Heart left ventricle (tissue), 16 donors: ENCODE measurements at places on chromosomes 16 and 17. TPM values are rescaled to one million over a fixed set of nuclear protein-coding genes. Genes with fewer than 3 reads are reported as not detected.

Gene THAP11
- polyA plus RNA-seq, result 10.6 TPM

Gene C16orf86
- polyA plus RNA-seq, result 2.1 TPM

Gene ADGRG1
- 23.3 TPM for polyA plus RNA-seq

Gene KRTAP4-5
- not detected for polyA plus RNA-seq

Gene STAT3
- 152 TPM for polyA plus RNA-seq

Gene KRT26
- not detected for polyA plus RNA-seq

Gene KRT40
- polyA plus RNA-seq, result not detected

Gene ABCC12
- polyA plus RNA-seq, result not detected

DNA sequence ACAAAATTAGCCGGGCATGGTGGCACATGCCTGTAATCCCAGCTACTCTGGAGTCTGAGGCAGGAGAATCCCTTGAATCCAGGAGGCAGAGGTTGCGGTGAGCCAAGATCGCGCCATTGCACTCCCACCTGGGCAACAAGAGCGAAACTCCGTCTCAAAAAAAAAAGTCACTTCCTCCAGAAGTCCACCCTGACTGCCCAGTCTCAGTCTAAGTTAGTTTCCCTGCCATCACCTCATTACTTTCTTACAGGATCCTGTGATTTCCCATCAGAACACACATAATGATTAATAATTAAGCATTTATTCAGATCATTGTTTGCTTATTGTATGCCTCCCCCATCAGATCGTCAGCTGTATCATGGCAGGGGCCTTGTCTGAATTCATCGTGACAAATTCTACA, 31.6 kb downstream of the ABCC3 start:
- no peak overlapping the region for H3K27ac ChIP-seq
- no peaks in the 10 kb centered on the region for H3K27me3 ChIP-seq
- no peak for DNase-seq
- no peaks in the 10 kb centered on the region for H3K36me3 ChIP-seq
- no peak overlapping the region for H3K4me3 ChIP-seq

GRCh38 chr17:67680445-67681224, 37.1 kb upstream of the NOL11 start:
- DNase-seq, result no peak
- no peaks in the 10 kb centered on the region for H3K27me3 ChIP-seq
- no peak overlapping the region for H3K27ac ChIP-seq
- peaks cover 5% of the 10 kb centered on the region for H3K4me1 ChIP-seq

DNA sequence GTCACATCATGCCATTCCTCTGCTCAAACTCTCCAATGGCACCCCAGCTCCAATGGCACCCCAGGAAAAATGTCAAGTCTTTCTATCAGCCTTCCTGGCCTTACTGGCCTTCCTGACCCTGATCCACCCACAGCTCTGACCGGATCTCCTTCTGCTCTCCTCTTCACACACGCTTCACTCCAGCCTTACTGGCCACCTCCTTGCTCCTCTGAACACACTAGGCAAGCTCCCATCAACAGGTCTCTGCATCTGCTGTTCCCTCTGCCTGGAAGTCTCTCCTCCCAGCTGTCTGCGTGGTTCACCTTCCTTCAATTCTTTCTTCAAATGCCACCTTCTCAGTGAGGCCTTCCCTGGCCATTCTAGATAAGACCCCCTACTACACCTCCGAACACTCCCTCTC, 43.4 kb downstream of the MYO1D start:
- no peak overlapping the region for H3K4me3 ChIP-seq
- no peak for DNase-seq
- no peak overlapping the region for H3K27ac ChIP-seq
- peaks cover 7% of the 10 kb centered on the region for H3K4me1 ChIP-seq

GRCh38 chr16:84700446-84701300, 873 bp downstream of the USP10 start:
- H3K27ac ChIP-seq, result peak overlapping the region; percentile 79
- no peaks in the 10 kb centered on the region for H3K36me3 ChIP-seq
- no peaks in the 10 kb centered on the region for H3K27me3 ChIP-seq
- H3K4me3 ChIP-seq, result peak overlapping the region; percentile 99
- no peak for DNase-seq

DNA sequence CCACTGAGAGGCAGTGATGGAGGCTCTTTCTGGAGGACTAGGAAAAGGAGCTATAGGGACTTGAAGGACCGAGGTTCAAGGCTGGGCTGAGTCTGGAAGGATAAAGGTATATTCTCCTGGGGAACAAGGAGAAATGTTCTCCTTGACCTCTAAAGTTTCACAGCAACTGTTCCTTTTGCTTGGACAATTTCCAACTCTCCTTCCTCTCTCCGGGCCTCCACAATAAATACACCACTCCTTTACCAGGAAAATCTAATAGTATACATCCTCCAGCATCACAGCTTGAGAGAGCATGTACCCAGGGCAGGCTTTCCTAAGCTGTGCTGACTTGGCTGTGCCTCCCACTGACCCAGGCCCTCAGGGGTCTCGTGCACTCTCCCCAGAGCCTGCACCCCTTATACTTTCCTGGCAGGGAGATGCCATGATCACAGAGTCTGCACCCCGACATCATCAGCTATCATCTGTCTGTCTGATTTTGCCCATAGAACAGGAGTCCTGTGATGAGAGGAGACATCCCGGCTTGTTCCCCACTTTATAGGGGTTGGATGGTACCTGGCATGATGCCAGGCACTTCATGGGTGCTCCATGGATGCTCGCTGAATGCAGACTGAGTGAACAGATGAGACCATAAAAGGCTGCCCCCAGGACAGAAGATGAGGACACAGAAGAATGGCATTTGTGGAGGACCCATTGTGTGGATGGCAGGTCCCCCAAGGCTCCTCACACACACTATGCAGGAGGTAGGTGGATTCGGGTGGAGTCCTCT, 582.6 kb upstream of the CDH5 start:
- H3K4me1 ChIP-seq, result no peaks in the 10 kb centered on the region
- H3K27me3 ChIP-seq, result no peaks in the 10 kb centered on the region
- no peaks in the 10 kb centered on the region for H3K36me3 ChIP-seq
- DNase-seq, result no peak

DNA sequence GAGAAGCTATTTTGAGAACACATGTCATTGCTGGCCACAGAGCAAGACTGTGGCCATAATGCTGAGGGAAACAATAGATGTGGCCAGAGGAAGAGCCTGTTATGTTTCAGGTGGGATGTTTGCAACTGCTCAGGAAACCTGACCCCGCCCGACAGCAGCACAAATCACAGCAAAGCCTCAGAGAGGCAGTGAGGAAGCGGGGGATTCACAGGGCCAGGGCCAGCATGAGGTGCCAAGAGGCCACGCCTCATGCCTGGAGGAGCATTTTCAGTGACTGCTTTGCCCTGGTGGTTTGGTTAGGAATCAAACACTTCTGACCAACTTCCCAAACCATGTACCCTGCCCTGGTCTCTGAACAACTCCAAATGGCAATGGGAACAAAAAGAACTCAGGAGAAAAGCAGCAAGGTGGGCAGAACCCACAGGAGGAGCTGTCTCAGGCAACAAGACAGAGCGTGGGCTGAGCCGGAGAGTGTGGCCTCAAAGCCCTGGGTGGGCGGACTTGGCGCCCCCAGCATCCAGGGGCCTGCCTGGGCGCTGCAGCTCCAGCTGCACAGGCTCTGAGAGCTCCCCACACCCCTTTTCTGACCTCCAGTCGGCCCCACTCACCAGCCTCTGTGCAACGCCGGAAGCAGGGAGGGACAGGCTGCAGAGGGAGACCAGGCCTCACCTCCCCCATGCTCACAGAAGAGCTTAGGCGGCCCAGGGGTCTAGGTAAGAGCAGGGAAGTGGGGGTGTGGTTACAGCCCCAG, 20.6 kb downstream of the HIC1 start:
- H3K27me3 ChIP-seq, result no peaks in the 10 kb centered on the region
- peaks cover 40% of the 10 kb centered on the region for H3K36me3 ChIP-seq
- no peak overlapping the region for H3K4me3 ChIP-seq

GRCh38 chr17:75262112-75262606, 480 bp downstream of the MRPS7 start:
- peak overlapping the region; percentile 94 for H3K27ac ChIP-seq
- peaks cover 31% of the 10 kb centered on the region for H3K4me1 ChIP-seq
- no peaks in the 10 kb centered on the region for H3K27me3 ChIP-seq
- peaks cover 42% of the 10 kb centered on the region for H3K36me3 ChIP-seq
- DNase-seq, result no peak

DNA sequence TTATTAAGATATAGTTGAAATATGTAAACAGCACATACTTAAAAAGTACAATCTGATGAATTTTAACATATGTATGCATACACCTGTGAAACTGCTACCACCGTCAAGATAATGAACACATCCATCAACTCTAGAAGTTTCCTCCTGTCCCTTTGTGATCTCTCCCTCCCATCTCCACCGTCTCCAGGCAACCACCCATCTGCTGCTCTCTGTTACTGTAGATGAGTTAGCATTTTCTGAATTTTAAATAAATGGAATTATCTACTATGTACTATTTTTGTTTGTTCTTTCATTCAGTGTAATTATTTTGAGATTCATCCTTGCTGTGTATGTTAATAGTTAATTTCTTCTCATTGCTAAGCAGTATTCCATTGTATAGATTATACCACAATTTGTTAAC, 40.2 kb upstream of the SMPD3 start:
- H3K36me3 ChIP-seq, result no peaks in the 10 kb centered on the region

DNA sequence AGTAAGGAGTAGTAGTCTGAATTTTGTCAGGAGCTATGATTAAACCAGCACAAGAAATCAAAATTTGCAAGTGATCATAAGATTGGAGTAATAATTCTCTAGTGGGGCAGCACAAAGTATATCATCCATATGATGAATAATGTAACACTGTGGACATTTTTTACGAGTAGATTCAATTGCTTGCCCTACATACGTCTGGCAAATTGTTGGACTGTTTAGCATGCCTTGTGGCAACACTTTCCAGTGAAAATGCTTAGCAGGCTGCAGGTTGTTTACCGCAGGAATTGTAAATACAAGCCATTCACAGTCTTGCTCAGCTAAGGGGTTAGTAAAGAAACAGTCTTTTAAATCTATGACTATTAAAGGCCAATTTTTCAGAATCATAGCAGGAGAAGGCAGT, 35.7 kb downstream of the ATF7IP2 start:
- H3K27me3 ChIP-seq, result no peaks in the 10 kb centered on the region
- DNase-seq, result no peak
- no peaks in the 10 kb centered on the region for H3K36me3 ChIP-seq
- no peak overlapping the region for H3K27ac ChIP-seq

GRCh38 chr17:27807567-27808470, 7.5 kb upstream of the NOS2 start:
- no peak for DNase-seq
- no peaks in the 10 kb centered on the region for H3K36me3 ChIP-seq
- peak overlapping the region; percentile 30 for H3K4me3 ChIP-seq
- H3K4me1 ChIP-seq, result peaks cover 6% of the 10 kb centered on the region
- H3K27ac ChIP-seq, result peak overlapping the region; percentile 49
- H3K27me3 ChIP-seq, result no peaks in the 10 kb centered on the region

- no peak overlapping the region for H3K4me3 ChIP-seq
- no peak overlapping the region for H3K27ac ChIP-seq
- no peak for DNase-seq
- no peaks in the 10 kb centered on the region for H3K4me1 ChIP-seq
- H3K27me3 ChIP-seq, result no peaks in the 10 kb centered on the region
- H3K36me3 ChIP-seq, result no peaks in the 10 kb centered on the region
Observed at GRCh38 chr16:78362524-78363135, 263.2 kb downstream of the WWOX start.

DNA sequence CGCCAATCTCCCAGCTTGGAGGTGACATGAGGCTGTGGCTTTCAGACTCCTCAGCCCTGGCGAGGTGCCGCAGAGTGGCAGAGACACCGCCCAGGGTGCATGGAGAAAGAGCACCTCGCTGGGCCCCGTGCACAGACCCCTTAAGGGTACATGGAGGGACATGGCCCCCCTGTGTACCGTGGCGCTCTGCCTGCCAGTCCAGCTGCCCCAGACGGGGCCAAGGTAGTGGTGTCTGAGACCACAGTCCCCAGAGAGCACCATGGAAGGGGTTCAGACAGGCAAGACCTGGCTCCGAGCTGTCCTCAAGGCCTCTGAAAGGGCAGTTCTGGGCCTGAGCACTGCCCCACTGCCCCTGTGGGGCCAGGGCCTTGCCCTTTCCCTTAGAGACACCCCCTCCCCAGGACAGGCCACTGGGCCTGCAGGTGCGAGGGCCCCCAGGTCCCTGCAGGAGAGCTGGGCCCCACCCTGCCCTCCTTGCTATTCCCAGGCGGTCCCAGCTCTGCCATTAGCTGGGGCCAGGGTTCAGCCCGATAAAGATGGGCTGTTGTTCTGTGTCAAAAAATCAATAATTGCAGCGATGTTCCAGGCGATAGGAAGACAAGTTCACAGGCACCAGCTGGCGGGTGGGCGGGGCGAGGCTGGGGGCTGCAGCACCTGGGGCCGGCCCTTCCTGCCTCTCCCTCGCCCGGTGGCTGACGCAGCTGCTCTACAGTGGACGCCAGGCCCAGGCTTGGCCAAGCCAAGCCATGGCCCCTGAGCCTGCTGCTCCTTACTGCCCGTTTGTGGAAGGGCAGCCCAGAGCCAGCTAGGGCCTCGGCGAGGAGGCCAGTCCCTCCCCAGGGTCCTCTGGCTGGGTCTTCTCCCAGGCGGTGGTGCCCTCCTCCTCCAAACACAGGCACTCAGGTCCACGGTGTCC, 51.7 kb downstream of the ZFPM1 start:
- H3K27ac ChIP-seq, result no peak overlapping the region
- H3K4me1 ChIP-seq, result peaks cover 10% of the 10 kb centered on the region
- no peak for DNase-seq
- no peaks in the 10 kb centered on the region for H3K36me3 ChIP-seq
- H3K27me3 ChIP-seq, result no peaks in the 10 kb centered on the region
- H3K4me3 ChIP-seq, result no peak overlapping the region

DNA sequence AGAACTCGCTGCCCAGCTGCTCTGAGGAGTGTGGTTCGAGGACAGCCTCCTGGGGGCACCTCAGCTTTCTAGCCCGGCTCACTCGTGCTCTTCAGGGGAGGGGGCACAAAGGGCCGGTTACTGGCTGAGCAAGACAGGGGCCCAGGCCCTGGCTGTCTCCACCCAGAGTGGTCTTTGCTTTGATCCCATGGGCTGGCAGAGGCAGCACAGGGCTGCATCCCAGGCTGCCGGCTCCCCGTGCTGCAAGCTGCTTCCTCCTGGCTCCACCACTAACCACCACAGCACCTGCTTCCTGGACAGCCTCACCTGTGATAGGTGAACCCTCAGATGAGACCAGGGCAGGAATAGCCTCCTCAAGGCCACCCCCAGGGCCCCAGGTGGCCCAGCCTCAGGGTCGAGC, 6.8 kb downstream of the SPPL2C start:
- H3K4me1 ChIP-seq, result no peaks in the 10 kb centered on the region
- H3K27ac ChIP-seq, result no peak overlapping the region
- DNase-seq, result no peak
- H3K36me3 ChIP-seq, result no peaks in the 10 kb centered on the region
- no peak overlapping the region for H3K4me3 ChIP-seq

- no peak overlapping the region for H3K27ac ChIP-seq
- no peak for DNase-seq
- no peaks in the 10 kb centered on the region for H3K27me3 ChIP-seq
- peaks cover 89% of the 10 kb centered on the region for H3K36me3 ChIP-seq
Observed at GRCh38 chr16:22317625-22318024, 20.4 kb downstream of the POLR3E start.

DNA sequence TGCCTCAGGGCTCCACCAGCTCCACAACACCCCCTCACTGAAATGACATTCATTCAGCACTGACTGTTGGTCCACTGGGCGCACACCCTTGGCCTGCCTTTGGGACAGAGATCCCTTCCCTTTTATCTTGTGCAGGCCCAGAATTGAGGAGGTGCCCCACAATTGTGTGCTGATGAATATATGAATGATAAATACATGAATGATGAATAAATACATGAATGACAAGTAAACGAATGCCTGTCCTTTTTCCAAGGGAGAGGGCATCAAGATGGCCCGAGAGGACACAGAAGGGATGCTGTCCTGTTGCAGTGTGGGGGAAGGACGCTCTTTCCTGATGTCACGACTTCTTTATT, 5.7 kb downstream of the CCR7 start:
- no peaks in the 10 kb centered on the region for H3K36me3 ChIP-seq
- H3K27me3 ChIP-seq, result no peaks in the 10 kb centered on the region
- H3K27ac ChIP-seq, result peak overlapping the region; percentile 92
- H3K4me1 ChIP-seq, result peaks cover 62% of the 10 kb centered on the region
- DNase-seq, result no peak
